Activated CD4-positive, alpha-beta memory T cell treated with anti-CD3 and anti-CD28 coated beads, Interleukin-2, amount 10 ng/mL, durations not matched to agents 7 days and 5 days (primary cell): ENCODE measurements at places on chromosomes 3 and 15. TPM values are rescaled to one million over a fixed set of nuclear protein-coding genes. Genes with fewer than 3 reads are reported as not detected.

DNA sequence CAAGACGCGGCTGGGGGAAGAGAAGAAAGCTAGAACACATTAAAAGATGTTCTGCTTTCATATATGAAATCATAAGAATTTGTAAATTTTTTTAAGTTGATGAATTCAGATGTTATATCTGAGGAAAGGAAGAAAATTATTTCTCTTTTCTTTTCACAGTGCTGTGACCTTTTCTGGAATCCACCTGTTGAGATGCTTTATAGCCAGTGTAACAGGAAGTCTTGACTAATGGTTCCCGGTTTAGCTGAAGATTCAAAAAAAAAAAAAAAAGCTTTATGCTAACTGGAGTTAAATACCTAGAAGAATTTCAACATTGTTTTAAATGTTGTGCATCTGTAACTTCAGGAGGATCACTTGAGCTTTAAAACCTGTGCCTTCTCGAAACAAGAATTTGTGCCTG, 9.9 kb downstream of the GTPBP8 start:
- no peak for DNase-seq

Gene GOLGA6L7
- not detected for total RNA-seq

GRCh38 chr3:136658946-136659682, 93.1 kb downstream of the STAG1 start:
- DNase-seq, result no peak

DNA sequence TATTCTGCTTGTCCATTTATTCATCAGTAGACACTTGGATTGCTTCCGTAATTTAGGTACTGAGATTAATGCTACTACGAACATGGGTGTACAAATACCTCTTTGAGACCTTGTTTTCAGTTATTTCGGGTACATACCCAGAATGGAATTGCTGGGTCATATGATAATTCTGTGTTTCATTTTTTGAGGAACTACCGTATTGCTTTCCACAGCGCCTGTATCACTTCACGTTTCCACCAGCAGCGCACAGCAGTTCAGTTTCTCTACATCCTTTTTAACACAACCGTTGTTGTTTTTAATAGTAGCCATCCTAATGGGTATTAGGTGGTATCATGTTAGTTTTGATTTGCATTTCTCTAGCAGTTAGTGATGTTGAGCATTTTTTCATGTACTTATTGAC, 9.5 kb downstream of the PAK2 start:
- no peak for DNase-seq

DNA sequence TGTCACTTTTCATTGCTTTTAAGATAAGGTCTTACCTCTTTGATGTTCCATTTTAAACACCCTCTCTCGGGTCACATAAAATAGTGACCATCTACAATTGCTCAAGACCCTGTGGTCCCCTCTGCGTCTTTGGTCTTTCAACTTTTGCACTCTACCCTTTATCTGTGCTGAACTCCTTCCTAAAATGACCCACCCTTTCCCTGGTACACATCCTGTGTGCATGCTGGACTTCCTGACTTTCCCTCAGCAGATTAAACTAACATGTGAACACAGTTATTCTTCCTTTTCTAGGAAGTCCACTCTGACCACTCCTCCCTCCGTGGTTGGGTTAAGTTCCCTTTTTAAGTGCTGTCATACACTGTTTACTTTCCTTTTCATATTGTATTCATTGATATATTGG, 414.2 kb downstream of the GABRB3 start:
- no peak for DNase-seq

GRCh38 chr3:20375302-20375701, 189.3 kb upstream of the SGO1 start:
- no peak for DNase-seq

DNA sequence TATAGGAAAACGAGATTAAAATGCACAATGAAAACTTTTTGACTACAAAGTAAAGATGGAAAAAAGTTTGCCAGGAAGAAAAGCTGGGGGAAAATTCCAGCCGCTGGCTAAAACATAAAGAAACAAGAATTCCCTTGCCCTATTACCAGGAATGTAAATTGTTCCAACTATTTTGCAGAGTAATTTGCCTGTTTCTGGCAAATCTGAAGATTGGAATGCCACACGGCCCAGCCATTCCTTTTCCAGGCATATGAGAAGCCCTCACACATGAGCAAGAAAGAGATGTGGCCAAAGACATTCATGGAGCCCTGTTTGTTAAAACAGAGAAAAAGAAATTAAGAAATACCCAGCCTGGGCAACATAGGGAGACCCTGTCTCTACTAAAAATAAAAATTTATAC, 8.4 kb upstream of the GATA2 start:
- DNase-seq, result no peak

- DNase-seq, result no peak
Measured at GRCh38 chr3:127660621-127661251, 12.0 kb upstream of the ABTB1 start.

Gene CADPS
- total RNA-seq, result not detected

Gene SLC24A5
- total RNA-seq, result not detected

GRCh38 chr3:132625613-132626012, 28.5 kb downstream of the ACKR4 start:
- no peak for DNase-seq

Gene IL5RA
- total RNA-seq, result not detected

Gene FETUB
- total RNA-seq, result not detected

- no peak for DNase-seq
Measured at GRCh38 chr3:12622335-12622734, 41.6 kb downstream of the RAF1 start.

DNA sequence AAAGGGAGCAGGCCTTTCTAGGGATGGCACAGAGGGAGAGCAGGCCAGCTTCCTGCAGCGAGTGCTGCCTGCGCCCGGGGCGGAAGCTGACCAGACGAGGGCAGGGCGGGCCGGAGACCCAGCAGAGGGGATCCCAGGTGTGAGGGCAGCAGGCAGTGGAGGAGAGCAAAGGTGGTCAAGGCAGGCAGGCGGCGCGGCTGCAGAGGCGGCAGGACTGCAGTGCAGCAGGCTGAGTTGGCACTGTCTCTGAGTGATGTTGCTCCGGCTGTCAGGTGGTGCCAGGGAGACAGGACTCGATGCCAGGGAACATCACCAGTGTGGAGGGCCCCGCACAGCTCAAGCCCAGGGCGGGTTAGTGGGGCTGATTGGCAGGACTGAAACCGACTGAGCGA, 22.3 kb upstream of the PLXNA1 start:
- no peak for DNase-seq

GRCh38 chr3:100761211-100761942, 52.1 kb downstream of the TFG start:
- no peak for DNase-seq

- no peak for DNase-seq
Measured at GRCh38 chr3:134312072-134312872, 61.6 kb upstream of the RYK start.

Gene CHRNB4
- not detected for total RNA-seq

Gene MAPKBP1
- 28.9 TPM for total RNA-seq

GRCh38 chr3:27923349-27924068, 201.4 kb upstream of the EOMES start:
- DNase-seq, result no peak

DNA sequence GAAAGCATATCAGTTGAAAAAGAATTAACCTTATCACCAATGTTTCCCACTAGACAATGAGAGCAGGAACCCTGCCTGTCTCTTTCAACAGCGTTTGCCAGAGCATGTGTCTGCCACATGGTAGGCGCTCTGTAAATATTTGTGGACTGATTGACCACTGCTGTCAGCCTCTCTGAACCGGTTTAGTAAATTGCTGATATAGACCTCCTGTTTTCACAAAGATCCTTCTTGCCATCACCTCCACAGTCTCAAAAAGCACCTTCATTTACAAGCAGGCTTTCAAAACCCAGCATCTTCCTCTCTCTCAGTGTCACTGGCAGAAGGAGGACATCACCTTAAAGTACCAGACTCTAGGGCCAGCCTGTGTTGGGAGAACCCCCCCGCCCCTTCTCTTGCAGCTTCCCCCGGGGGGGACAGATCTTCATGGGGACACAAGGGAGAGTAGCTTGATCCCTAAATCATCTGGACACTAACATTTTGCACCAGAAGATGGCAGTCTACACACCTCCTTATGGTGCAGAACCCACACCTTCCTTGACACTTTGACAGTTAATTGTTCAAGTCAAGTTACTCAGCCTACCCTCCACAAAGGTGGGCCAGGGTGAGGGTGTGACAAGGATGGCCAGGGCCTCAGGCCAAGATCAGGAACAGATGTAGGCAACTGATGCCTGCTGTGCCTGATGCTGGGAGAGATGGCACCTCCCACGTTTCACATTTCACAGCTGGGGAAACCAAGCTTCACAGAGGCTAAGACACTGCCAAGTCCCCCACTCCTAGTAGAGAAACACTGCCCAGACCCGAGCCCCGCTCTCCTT, 37.8 kb upstream of the USP3 start:
- peak; percentile 58 for DNase-seq

Gene TLR9
- 0.83 TPM for total RNA-seq

DNA sequence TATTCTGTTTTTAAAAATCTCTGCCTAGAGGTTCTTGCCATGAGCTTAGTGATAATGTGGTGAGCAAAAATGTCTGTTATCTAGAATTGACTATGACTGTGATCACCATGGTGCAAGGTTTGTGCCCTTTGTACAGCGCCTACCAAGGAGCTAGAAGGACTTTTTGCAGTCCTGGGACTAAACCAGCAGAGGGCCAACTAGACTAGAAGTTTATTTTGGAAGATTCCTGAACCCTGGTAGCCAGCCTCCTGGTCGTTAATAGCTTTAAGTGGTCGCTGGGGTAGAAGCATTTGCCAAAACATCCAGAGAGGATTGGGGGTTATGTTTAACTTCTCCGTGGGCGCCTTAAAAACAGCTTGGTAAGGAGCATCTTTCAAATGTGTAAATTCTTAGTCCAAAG, 7.8 kb downstream of the SCG5 start:
- no peak for DNase-seq

GRCh38 chr15:79339588-79340314, 28.8 kb downstream of the TMED3 start:
- DNase-seq, result no peak

DNA sequence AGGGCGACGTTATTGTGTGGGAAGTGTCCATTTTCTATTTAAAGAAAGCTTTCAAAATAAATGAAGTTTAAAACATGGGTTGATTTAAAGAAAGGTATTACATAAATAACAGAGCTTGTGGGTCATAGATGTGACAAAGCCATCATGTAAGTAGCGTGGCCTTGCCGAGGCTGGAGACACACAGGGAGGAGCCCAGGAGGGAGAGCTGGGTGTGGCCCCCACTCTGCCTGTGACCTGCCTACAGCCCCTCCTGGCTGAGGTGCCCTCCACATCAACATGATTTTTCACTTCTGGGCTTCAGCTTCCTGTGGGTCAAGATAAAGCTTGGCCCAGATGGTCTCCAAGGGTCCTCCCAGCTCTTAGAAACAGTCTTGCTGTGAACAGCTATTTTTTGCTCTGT, 12.5 kb upstream of the MGLL start:
- no peak for DNase-seq

GRCh38 chr15:70097321-70098152, at the start of gene TLE3:
Gene TLE3, minus strand, starts transcription at chr15:70097917. Its CDS starts 1,119 bp downstream, at chr15:70096798.
- DNase-seq, result peak; percentile 99

GRCh38 chr3:84836961-84837360, 121.8 kb upstream of the CADM2 start:
- no peak for DNase-seq
